ENCODE measurements at places on chromosomes 11 and 22. TPM values are rescaled to one million over a fixed set of nuclear protein-coding genes. Genes with fewer than 3 reads are reported as not detected.

RAB38 gene
- total RNA-seq: 2.0 TPM

SYT13 gene
- not detected for total RNA-seq

OR4A5 gene
- total RNA-seq: not detected

PTPRCAP gene
- total RNA-seq: 1.6 TPM

UBQLNL gene
- total RNA-seq: 0.39 TPM

HORMAD2 gene
- not detected for total RNA-seq

All from placental epithelial cell (primary cell).